ENCODE measurements at places on chromosomes 5 and 9.
A peak's percentile ranks its signal among the peaks of the same experiment; 100 is the strongest.

GRCh38 chr9:20476912-20477521 is 145.3 kb downstream of the MLLT3 start:
- DNase-seq: no peak

DNA sequence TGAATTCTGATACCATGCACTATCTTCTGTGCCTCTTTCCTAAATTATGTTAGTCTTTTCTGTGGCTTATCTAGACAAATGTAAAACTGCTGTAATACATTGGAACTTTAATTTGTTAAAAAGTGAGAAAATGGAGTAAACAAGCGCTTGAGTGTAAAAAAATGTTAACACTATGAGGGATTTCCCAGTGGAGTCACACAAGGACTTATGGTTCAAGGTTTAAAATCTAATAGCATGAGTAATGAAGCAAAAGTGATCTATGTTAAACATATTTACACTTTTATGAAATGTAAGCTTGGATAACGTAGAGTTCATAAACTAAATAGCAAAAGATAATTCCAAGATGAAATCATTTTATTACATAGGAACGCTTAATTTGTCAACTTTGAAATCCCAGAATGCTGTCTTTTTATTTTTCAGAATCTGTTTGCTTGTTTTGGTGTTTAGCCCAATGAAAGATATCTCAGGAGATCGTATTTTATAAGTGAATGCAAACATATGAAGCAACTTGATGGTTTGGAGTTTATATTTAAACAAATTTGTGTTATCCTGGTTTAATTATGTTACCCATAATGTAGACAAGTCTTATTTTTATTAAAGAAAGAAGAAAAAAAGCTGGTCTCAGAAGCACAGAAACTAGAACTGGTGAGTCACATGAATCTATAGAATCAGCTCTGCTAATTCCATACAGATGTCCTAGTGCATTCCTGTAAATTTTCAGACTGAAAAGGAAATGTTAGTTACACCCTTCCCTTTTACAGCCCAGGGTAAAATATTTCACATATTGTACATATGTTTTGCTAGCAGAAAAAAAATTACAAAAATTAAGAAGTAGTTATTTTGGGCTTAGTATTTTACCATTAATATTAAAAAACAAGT is 34.2 kb upstream of the FBN2 start:
- DNase-seq: peak; percentile 78

- DNase-seq: no peak
These were observed 1.4 kb downstream of the ZMYND19 start for GRCh38 chr9:137588891-137589290.

DNA sequence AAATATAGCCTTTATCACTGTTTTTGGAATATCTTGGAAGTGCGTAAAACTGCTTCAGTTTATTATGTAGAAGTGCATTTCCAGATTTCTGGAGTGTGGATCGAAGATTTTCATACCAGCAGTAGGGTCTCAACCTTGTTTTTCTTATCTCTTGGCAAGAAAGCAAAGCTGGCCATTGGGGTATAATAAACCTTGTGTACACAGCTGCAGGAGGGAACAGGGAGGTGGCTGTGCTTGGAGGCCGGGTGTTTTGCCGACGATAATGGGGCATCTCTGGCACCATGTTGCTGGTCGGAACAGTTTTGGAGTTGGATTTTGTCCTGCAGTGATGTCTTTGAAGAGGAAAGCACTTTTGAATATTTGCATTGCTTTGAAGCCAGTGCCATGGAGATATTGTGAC is 308.8 kb upstream of the DMRT1 start:
- no peak for DNase-seq

GRCh38 chr9:115008536-115009270 is 78.3 kb upstream of the TNFSF8 start:
- peak; percentile 65 for DNase-seq

Measured in fibroblast of skin of left biceps (primary cell).